Effector CD8-positive, alpha-beta T cell (primary cell): ENCODE measurements at places on chromosomes 5 and 9.

DNA sequence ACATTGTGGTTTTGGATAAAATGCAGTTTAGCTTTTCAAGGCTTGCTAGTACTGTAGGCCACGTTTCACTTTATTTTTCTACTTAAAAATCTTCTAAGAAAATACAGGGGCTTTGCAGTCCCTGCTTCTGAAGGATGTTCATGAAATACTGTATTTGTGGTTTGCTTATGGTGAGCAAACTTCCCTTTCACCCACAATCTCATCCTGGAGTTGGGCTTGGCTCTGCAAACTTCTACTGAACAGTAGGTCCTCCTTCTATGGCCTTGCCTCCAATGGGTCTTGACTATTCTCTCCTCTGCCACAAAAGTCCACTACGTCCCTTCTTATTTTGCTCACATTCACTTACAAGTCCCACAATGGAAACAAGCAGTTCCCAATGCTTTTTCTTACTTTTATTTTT is 502.7 kb upstream of the KLF4 start:
- DNase-seq, result no peak

GRCh38 chr9:115615821-115616665 is 498.1 kb upstream of the TNC start:
- DNase-seq, result no peak

DNA sequence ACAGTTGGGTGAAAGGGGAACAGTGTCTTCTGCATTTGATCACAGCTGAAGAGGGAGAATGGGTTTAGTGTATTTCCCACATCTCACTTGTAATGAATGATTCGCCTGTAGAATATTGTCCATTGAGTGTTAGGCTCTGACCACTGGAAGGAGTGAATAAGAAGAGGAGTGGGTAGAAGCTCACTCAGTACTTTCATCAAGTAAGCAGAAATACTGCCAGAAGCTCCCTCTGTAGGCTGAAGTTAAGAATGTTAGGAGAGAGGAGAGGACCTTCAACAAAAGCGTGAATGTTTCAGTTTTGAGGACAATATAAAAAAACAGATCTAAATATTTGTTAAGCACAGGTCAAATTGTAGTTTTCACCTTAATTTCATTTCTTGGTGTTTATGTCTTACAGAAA is 27.5 kb downstream of the FSD1L start:
- no peak for DNase-seq

GRCh38 chr5:57175551-57176309 is 1.9 kb downstream of the GPBP1 start:
- peak; percentile 16 for DNase-seq

DNA sequence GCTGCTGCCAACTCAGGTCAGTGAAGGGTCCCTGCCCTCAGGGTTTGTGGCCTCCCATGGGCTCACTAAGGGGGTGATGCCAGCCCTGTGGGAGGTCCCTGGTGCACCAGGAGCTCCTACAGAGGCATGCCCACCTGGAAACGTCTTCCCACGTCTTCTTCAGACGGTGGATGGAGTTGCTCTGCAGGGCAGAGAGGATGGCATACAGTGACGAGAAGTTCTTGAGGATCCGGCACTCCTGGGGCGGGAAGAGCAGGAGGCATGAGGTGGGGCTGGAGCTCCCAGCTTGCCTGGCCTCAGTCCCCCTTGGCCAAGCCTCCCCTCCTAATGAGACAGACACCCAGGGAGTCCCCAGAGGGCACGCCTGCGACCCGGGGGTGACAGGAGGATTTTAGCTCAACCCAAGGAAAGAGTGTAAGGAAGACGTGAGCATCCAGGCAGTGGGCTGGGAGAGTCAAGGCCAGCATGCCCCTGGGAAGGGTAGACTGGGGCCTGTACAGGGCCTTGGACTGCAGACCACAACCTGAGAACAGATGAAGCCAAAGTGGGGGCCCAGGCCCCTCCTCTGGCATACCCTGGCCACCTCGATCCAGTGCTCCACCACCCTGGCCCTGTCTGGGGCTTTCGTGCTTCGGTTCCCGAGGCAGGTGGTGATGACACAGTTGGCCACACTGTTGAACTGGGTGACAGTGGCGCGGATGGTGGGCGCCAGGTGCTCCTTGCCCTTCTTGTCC is 14.4 kb downstream of the RALGDS start:
- no peak for DNase-seq

- no peak for DNase-seq
These were observed 208.9 kb upstream of the PRR16 start for GRCh38 chr5:120255214-120255613.

DNA sequence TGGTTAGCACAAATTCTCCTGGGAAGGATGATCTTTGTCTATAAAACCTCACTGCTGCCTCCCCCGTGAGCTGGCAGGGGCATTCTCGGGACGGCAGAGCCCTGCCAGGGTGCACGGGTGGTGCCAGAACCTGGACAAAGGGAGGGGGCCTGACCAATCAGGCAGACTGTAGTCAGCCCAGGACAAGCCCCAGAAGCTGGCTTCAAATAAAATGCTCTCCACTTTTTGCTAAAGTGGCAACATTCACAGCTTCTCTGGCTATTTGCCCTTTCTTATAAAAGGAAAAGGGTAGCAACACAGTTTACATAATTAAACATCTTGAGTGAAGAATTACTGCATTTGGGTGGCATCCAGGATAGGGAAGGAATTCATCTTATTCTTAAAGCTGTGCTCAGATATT is 14.4 kb downstream of the IL9 start:
- DNase-seq, result no peak
